ENCODE measurements at places on chromosomes 3 and 15. TPM values are rescaled to one million over a fixed set of nuclear protein-coding genes. Genes with fewer than 3 reads are reported as not detected.

Gene SEMA6D
- total RNA-seq = 17.7 TPM

Gene NR2E3
- not detected for total RNA-seq

Gene GXYLT2
- 23.6 TPM for total RNA-seq

Gene CFAP161
- not detected for total RNA-seq

Gene PPM1L
- total RNA-seq = 77.4 TPM

Gene LRRC58
- total RNA-seq = 52.4 TPM
